Ovary (tissue), 10 donors: ENCODE measurements at places on chromosomes 3 and 15. TPM values are rescaled to one million over a fixed set of nuclear protein-coding genes. Genes with fewer than 3 reads are reported as not detected.

Gene CLK3
- 67.2 TPM for total RNA-seq

Gene SPINK8
- not detected for total RNA-seq

DNA sequence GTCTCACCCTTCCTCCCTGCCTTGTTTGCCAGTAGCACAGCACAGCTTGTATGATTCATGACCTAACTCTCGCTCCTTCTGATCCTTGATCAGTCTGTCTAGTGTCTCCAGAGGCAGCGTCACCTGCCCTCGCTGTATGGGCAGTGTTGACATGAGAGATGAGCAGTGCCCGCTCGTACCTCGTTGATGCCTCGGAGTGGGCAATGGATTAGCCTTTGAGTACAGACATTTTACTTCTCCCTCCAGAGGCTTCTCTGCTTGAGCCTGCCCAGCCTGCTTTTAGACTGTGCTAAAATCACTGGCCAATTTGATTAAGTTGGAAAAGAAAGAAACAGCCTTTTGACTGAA, 569.0 kb downstream of the NTRK3 start:
- H3K4me1 ChIP-seq, result no peaks in the 10 kb centered on the region
- no peak for DNase-seq
- no peak overlapping the region for H3K4me3 ChIP-seq
- no peaks in the 10 kb centered on the region for H3K36me3 ChIP-seq
- no peaks in the 10 kb centered on the region for H3K27me3 ChIP-seq

GRCh38 chr3:106819440-106819839, 557.8 kb upstream of the CCDC54 start:
- no peaks in the 10 kb centered on the region for H3K36me3 ChIP-seq
- DNase-seq, result no peak
- H3K27ac ChIP-seq, result no peak overlapping the region
- H3K4me1 ChIP-seq, result no peaks in the 10 kb centered on the region

GRCh38 chr3:148330542-148330941, 367.2 kb upstream of the AGTR1 start:
- DNase-seq, result no peak
- H3K4me1 ChIP-seq, result no peaks in the 10 kb centered on the region
- no peak overlapping the region for H3K4me3 ChIP-seq
- H3K27me3 ChIP-seq, result no peaks in the 10 kb centered on the region
- H3K27ac ChIP-seq, result no peak overlapping the region
- no peaks in the 10 kb centered on the region for H3K36me3 ChIP-seq

DNA sequence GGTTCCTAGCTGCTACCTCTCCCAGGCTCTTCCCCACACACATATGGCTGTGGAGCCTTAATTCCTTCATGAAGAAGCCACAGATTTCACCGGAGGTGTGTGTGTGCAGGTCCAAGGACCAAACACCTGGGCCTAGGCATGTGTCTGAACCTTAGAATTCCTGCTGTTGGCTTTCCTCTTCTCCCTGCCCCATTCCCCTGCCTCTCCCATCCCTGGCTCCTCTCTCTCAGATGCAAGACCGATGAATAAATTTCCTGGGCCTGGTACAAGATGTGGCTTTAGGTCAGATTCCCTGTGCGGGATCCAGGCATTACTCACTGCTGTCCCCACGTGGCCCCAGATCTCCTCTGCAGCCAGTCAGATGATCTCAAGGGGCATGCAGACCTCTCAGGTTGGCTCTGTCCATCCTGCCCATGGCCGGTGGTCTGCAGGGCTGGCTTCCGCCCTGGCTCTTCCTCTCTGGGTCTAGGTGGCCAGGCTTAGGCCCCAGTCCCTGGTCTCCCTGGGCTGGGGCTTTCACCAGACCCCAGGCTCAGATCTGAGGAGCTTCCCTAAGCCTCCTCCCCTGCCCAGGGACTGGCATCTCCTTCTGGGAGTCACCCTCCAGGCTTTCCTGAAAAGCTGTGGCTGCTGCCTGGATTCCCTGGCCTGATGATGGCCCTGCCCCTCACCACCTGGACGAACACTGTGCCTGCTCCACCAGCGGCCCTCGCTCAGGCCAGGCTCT, 20.5 kb downstream of the CCR9 start:
- no peak overlapping the region for H3K4me3 ChIP-seq
- no peaks in the 10 kb centered on the region for H3K4me1 ChIP-seq
- H3K27me3 ChIP-seq, result no peaks in the 10 kb centered on the region
- H3K36me3 ChIP-seq, result no peaks in the 10 kb centered on the region

GRCh38 chr3:41198046-41198445, 1.3 kb upstream of the CTNNB1 start:
- H3K27ac ChIP-seq, result no peak overlapping the region
- no peaks in the 10 kb centered on the region for H3K36me3 ChIP-seq
- H3K4me3 ChIP-seq, result peak overlapping the region; percentile 89
- H3K27me3 ChIP-seq, result no peaks in the 10 kb centered on the region
- no peaks in the 10 kb centered on the region for H3K4me1 ChIP-seq

GRCh38 chr3:121768452-121768851, 18.9 kb upstream of the GOLGB1 start:
- H3K4me1 ChIP-seq, result no peaks in the 10 kb centered on the region
- DNase-seq, result no peak
- no peak overlapping the region for H3K27ac ChIP-seq
- no peak overlapping the region for H3K4me3 ChIP-seq
